ENCODE measurements at places on chromosomes 16 and 17. TPM values are rescaled to one million over a fixed set of nuclear protein-coding genes. Genes with fewer than 3 reads are reported as not detected.

The MRC2 gene
- 8.1 TPM for polyA plus RNA-seq

The TMEM92 gene
- polyA plus RNA-seq = 0.09 TPM

The CDH15 gene
- polyA plus RNA-seq = not detected

The CHRNE gene
- not detected for polyA plus RNA-seq

The TNP2 gene
- not detected for polyA plus RNA-seq

The TPSD1 gene
- not detected for polyA plus RNA-seq

The NCBP3 gene
- 26.9 TPM for polyA plus RNA-seq

The CBFB gene
- polyA plus RNA-seq = 43.2 TPM

Data from K562 (cell line).